Naive thymus-derived CD4-positive, alpha-beta T cell (primary cell): ENCODE measurements at places on chromosomes 1 and 21.

- DNase-seq: no peak
These were observed 61.6 kb downstream of the COL18A1 start for GRCh38 chr21:45466330-45467220.

DNA sequence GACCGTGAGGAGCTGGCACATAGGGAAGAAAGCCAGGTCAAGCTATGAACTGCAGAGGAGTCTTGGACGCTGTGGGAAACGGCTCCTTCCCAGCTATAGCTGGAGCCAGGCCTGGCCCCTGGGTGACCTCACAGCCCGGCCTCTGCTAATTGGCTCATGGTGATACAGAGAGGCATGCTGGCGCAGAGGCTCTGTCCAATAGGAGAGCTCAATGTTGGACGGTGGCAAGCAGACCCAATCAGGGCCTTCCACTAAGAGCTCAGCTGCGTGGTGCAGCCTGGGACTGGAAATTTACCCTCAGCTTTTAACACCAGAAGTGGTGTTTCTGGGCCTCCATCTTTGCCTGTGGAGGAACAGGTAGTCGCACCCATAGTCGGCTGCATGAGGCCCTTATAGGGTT is 64.4 kb upstream of the GRHL3 start:
- DNase-seq: no peak

DNA sequence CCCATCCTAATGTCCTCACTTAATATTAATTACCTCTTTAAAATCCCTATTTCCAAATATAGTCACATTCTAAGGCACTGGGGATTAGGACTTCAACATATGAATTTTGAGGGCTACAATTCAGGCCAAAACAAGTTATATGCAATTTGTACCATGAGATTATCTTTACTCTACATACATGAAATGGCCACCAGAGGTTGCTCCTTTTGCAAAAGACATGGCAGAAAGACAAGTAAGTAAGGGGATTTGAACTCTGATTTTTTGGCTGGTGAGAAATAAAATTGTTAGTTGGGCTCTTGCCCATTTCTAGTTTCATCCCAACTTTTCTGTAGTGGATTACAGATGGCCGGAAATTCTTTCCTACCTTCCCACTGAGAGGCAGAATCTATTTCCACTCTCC is 4.8 kb upstream of the ALG6 start:
- no peak for DNase-seq

DNA sequence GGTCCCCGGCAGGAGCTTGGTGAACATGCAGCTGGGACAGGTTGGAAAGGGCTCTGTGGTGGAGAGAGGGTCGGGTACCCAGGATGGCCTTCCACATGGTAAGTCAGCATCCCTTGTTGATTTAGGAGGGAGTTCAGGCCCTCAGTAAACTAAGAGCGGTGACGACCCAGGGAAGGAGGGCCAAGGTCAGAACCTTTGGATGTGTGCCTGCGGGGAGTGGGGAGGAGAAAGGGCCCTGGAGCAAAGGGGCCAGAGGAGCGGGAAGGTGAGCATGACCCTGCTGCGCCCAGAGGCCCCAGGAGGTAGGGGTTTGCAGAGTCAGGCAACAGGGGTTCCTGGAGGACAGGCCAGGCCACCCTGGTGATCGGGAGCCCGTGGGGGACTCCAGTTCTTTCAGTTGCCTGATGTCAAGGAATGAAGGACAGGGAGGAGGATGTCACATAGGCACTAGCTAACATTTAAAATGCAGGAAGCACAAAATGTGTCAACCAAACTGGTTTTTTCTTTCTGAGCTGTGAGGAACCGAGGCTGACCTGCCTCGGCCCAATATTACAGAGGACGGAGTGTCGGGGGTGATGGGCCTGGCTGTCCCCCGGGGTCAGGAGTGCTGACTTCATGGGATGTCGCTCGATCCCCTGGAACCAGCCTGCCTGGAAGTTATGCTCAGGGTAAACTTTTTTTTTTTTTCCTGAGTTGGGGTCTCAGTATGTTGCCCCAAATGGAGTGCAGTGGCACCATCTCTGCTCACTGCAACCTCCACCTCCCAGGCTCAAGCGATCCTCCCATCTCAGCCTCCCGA is 117.4 kb upstream of the SLC45A1 start:
- no peak for DNase-seq

DNA sequence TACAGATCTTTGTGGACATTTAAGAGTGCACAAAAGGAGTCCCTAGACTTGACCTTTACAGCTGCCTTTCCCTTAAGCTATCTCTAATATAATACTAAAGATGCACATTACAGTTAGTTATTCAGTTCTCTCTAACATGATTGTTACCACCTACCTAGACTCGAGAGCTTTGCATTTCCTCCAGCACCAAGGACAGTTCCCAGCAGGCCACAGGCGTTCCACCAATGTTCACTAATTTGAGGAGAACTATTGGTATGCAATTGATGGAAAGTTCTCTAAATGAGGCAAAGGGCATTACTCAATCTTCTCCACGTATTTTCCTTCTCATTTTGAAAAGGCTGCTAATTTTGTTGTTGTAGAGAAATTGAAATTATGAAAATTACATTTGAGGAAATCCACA is 5.4 kb upstream of the NTNG1 start:
- no peak for DNase-seq
